Activated CD8-positive, alpha-beta memory T cell treated with anti-CD3 and anti-CD28 coated beads, Interleukin-2, amount 10 ng/mL, durations not matched to agents 7 days and 5 days (primary cell): ENCODE measurements at places on chromosomes 1 and 21.

DNA sequence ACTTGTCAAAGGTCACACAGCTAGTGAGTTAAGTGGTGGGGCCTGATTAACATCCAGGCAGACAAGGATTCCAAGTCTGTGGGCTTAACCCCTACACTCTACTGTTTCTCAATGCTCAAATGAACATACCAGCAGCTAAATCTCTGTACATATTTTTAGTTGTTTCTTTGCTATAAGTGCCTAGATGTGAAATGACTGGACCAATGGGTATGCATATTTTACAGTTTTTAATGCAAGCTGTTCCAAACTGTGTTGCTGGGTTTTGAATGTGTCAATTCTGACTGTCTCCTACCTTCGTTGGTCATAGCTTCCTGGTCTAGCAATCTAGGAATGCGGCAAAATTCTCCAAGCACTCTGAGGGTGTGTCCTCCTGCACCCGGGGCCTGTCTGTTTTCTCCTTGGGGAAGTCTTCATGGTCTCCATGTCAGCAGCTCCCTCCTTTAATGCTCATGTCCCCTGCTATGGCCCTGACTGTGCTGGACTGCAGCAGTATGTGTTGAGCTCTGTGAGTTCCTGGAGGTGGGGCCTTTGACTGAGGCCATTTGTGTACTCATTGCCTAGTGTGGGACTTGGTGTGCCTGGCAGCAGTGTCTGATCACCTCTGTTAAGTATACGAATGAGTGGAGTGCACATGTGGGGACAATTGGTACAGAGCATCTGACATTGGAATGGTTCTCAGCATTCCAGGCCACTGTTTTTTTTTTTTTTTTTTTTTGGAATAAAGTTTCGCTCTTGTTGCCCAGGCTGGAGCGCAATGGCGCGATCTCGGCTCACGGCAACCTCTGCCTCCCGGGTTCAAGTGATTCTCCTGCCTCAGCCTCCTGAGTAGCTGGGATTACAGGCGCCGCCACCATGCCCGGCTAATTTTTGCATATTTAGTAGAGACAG is 72.9 kb upstream of the SLC2A1 start:
- no peak for DNase-seq

GRCh38 chr1:234921266-234922062 is 207.2 kb downstream of the TOMM20 start:
- DNase-seq = no peak

- DNase-seq = no peak
Observed at GRCh38 chr1:183648042-183648441, 5.1 kb downstream of the APOBEC4 start.

- DNase-seq = no peak
Observed at GRCh38 chr1:93569489-93569888, 112.1 kb downstream of the BCAR3 start.

GRCh38 chr1:59128784-59129227 is 168.1 kb upstream of the FGGY start:
- no peak for DNase-seq

DNA sequence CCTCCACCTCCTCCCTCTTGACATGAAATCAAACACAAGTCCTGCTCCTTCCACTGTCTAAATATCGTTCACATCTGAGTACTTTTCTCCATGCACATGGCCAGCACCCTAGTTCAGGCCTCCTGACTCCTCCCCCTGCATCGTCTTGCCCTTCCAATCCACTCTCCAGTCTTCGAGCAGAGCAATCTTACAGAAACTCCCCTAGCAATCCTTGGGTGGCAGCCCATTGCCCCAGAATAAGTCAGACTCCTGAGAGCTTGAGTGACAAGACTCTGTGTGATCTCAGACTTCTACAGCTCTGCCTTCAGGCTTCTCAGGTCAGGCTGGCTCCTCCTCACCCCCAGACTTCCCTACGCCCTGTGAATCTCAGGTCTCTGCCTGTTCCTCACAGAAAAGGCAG is 5.5 kb downstream of the SH2D2A start:
- no peak for DNase-seq

DNA sequence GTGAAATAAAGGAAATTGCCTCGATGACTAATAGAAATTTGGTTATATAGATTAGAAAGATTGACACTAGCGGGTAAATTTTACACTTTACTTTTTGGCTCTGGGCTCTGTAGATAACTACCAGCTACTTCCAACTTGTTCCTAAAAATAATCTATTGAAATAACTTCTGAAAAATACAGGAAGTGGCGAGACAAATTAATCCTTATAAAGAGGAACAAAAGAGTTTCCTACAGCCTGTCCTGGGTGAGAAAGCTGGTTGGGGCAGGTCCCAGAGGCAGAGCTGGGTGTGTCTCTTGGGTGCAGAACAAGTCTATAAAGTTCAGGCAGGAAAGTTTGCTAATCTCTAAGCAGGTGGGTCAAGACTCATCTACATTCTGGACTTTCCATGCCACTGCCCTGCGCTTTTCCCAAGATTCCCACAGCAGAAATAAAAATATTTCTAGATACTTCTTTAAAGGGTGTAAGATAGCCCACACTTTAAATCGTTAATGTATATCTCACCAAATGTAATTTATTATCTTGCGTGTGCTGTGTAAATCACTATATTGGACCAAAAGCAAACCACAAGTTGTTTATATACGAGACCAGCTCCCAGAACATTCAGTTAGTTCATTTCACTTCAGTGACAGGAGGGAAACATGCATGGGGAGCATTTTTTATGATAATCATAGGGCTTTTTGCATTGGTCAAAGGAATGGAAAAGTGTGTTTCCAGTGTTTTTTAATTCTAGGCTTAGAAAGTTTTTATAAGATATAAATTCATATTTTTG is 70.1 kb upstream of the NRIP1 start:
- DNase-seq = no peak

DNA sequence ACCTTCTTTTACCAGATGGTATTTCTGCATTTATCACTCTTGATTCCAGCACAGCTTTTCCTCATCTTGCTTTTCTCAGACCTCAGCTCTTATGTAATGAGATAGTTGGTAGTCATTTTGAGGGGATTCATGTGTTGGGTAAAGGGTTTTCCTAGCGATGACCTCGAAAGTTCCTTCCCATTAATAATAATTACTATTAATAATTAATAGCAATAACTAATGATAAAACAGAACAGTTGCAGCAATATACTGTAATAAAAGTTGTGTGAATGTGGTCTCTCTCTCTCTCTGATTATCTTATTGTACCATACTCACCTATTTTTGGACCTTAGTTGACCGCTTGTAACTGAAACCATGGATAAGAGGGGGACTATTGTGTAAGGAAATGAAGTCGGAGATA is 14.2 kb downstream of the CAMTA1 start:
- DNase-seq = no peak

DNA sequence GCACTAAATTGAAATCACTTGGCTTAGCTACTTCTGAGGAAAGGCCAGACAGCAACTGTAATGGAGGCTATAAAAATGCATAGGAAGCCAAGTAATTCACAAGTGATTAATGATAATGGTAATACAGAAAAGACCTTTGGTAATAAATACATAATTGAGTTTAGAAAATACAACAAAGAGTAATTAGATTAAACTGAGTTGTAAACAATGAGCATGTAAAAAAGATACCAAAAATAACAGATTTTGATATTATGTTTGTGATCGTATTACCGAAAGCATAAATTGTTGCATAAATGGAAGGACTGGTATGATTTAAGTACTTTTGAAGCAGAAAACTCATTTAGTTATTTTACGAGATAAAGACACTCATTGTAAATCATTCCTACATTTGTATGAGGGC is 556.7 kb upstream of the TMPRSS15 start:
- no peak for DNase-seq

- DNase-seq = no peak
Observed at GRCh38 chr1:37726751-37727585, 34.7 kb downstream of the CDCA8 start.

DNA sequence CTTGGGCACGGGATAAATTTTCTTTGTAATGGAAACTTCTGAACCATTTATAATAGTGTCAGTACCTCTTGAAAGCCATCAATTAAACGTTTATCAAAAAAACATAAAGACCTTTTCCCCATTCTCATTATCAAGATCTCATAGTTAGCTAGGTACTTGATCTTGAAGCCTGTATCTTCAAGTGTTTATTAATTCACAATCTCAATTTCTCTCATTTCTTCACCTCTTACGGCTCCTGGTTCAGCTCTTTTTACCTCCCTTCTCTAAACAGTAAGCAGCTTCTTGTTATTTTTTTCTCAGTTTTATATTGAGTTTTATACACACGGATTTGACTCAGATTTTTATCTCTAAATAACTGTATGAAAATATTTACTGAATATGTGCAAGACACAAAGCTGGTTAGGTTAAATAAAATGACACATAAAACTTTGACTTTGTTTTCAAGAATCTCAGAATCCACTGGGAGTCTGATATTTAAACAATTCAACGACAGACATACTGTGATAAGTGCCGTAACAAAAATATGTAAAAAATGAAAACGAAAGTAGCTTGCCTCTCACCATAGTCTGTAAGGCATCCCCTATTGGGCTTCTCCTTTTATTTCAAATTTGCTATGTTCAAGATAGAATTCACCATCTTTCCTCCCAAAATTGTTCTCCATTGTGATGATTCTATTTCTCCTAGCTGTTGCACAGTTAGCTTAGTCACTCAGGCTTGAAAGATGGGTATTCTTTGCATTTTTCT is 411.6 kb upstream of the ZRANB2 start:
- DNase-seq = no peak

GRCh38 chr1:45542591-45542990 is 8.0 kb upstream of the AKR1A1 start:
- DNase-seq = no peak

DNA sequence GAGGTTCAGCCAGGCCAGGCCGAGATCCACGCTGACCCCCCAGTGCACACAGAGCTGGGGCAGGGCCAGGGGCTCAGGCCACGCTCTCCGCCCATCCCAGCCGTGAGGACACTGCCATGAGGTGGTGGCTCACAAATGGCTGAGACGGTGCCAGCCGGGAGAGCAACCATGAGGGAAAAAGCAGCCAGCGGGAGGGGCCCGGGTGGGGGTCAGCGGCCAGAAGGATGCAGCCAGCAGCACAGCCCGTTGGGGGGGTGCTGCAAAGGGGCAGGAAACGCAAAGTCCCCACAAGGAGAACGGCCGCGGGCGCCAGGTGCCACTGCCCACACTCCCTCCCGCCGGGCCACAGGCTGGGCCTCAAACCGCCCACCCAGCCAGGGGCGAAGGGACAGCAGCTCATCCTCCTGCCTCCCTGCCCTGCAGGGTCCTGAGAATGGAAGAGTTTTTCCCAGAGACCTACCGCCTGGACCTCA is 8.3 kb downstream of the TTLL10 start:
- no peak for DNase-seq

DNA sequence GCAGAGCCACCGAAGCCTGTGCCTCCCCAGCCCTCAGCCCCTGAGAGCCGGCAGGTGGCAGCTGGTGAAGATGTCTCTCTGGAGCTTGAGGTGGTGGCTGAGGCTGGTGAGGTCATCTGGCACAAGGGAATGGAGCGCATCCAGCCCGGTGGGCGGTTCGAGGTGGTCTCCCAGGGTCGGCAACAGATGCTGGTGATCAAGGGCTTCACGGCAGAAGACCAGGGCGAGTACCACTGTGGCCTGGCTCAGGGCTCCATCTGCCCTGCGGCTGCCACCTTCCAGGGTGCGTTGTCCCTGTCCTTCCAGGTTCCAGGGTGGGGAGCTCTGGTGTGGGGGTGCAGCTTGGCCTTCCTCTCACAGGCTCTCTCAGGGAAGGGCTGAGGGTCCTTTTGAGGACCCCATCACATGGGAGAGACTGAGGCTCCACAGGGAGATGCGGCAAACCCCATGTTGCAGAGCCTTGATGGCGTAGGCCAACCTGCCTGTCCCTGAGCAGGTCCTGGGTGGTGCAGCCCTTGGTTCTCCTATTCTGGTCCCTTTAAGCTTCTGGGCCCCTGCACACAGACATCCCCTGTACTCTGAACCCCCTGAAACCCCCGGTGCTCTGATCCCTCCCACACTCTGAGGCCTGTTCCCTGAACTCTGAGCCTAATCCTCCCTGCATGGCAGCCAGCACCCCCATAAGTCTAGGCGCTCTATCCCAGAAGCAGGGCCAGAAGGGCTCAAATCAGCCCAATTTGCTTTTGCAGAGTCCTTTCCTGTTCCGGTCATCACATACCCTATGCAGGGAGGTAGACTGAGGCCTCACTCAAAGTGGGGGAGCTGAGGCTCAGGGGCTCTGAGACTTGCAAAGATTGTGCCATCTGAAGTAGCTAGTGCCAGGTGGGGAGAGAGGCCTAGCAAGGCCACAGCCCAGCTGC is 88.5 kb downstream of the TRIM11 start:
- DNase-seq = no peak

DNA sequence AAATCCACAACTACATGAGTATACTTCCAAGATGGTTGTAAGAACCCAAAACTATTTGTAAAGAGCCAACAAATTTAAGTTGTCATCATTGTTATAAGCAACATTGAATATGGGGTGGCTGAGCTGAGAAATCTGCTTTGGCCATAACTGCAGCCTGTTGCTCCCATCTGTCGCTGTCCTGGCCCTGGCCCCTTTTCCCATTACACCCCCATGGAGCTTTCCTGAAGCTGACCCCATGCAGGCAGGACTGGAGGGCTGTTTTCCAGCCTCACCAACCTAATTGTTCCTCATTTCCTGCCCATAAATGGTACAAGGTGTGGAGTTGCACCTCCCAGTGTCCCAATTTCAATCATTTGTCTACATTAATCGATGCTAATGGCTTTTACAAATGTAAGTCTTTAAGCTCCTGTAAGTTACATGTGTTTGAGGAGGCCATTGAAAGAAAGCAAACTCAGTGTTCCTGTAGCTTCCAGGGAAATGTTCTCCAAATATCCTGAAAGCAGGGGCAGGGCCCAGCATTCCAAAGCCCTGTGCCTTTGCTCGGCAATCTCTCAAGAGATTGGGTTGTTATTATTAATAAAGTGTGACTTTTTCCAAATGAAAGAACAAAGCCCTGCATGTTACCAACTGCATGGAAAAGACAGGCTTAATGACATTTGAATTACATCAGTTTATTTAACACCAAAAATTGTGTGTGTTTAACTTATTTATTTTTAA is 545.9 kb downstream of the PLPP3 start:
- no peak for DNase-seq

DNA sequence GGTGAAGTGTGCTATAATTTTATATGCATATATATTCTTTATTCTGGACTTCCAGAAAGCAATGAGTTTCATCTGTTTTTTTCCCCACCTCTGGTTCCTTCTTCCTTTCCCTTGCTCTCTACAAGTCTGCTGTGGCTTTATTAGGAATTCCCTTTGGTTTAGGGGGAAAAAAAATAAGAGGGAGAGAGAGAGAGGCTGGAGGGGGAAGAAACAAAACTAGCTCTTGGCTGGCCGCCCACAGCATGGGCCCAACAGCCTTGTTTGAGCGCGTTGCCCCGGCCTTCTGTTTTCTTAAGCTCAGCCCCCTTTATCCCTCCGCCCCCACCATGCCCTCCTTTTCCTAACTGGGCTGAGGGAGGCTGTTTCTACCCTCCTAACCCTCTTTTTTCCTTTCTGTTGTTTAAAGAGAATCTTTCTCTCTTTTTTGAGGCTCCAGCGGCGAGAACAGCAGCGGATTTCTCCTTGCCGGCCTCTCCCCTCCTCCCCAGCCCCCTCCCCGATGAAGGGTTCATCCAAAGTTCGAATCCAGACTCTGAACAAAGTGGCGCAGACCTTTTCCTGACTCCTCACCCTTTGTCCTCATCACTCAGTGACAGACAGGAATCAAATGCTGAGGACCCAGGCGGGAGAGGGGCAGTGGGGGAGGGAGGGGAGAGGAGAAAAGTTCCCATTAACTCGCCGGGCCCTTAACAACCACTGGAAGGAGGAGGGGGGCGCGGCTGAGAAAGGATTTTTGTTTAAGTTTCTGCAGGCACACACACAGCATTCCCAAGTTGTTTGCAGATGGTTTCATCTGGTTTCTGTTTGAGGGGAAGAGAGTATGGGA is 29.7 kb downstream of the PBX1 start:
- DNase-seq = no peak
